ENCODE measurements at places on chromosomes 11 and 22.

- DNase-seq = no peak
These were observed 77.3 kb upstream of the LDLRAD3 start for GRCh38 chr11:35866601-35867000.

DNA sequence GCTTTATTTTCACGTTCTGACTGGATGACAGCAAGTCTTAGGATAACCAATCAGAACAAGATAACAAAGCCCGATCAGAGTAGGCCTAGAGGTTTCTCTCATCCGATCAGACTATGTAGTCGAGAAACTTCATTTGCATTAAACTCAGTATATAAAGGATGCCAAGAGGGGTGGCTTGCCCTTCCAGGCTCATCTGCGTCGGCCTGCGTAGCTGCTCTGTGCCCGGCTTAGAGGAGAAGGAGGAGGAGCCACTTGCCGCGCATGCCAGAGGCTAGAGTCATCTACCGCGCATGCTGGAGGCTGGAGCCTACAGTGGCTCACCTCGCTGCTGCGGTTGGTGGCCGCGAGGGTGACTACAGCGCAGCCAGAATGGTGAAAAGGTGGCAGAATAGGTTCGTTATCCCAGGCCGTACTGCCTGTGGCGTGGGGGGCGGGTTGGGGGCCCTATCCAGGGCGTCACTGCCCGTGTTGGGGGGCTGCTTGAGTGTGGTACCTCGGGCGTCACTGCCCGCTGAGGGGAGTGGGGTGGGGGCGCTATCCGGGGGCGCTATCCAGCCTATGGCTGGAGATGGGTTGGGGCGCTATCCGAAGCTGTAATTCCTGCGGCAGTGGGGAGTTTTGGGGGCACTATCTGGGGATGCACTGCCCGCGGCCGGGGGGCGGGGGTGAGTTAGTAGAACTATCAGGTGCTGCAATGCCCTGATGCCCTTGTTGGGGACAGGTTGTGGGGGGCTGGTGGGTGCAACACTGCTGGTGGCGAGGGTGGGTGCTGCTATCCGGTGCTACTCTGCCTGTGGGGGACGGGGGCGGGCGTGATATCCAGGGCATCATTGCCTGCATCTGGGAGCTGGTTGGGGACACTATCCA, at the start of gene RFPL2:
Gene RFPL2, minus strand, starts transcription at position 218 of the 867 bp plus-strand sequence. CDS start 2,622 bp downstream, outside the sequence.
- DNase-seq = no peak

DNA sequence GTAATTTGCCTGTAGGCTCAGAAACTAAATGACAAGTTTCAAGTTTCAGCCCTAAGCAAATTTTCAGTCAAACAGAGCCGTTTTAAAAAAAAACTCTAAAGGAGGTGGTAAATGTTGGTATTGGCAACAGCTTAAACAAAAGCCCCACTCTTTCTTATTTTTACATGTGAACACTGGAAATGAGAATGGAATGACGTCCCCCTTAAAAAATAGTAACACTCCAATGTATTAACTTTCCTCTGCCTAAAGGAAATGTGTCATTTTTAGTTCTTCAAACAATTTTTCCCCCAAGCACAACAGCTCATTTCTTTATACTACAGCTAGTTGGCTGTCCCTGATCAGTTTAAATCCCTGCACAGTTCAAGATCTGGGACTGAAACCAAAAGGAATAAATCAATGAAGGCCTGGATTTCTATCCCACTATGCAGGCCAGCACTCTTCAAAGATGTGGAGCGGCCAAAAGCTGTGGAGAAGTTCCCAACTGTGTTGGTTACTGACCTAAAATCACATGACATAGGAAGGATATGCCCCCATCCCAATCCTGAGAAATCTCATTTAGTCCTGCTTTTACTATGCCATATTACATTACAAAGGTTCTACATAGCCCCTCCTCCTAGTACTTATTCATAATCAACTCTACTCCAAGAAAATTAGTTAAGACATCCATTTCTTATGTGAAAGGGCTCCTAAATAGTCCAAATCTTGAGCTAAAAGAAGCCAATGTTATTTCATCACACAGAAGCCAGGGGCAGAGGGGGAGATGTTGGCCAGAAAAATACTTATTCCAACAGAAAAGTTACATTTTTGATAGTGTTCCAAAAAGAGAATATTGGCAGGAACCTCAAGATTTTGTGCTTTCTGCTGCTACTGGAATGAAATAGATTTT, 95.9 kb downstream of the CADM1 start:
- no peak for DNase-seq

GRCh38 chr22:30116362-30117117, 36.3 kb downstream of the HORMAD2 start:
- no peak for DNase-seq

DNA sequence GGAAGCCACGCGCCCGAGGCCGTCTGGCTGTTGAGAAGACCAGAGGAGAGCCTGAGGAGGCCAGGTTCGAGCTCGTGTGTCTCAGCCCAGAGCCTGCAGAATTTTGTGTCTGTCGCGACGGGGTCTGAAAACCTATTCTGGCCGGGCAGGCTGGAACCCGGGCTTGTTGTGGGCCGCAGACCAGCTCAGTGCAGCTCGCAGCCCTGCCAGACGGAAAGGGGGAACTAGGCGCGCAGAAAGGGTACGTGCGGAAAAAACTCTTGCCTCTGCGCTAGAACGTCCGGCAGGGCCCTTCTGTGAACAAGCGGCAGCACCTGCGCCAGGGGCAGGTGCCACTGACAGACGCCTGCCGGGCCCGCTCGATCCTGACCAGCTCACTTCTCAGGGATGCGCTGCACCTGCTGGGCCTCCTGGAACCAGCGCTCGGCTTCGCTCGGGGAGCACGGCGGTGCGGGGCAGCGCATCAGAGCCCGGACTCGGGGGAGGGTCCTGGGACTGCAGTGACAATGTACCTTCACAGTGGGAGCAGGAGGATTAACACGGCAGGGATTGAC, 409.3 kb downstream of the BRD1 start:
- DNase-seq = no peak

DNA sequence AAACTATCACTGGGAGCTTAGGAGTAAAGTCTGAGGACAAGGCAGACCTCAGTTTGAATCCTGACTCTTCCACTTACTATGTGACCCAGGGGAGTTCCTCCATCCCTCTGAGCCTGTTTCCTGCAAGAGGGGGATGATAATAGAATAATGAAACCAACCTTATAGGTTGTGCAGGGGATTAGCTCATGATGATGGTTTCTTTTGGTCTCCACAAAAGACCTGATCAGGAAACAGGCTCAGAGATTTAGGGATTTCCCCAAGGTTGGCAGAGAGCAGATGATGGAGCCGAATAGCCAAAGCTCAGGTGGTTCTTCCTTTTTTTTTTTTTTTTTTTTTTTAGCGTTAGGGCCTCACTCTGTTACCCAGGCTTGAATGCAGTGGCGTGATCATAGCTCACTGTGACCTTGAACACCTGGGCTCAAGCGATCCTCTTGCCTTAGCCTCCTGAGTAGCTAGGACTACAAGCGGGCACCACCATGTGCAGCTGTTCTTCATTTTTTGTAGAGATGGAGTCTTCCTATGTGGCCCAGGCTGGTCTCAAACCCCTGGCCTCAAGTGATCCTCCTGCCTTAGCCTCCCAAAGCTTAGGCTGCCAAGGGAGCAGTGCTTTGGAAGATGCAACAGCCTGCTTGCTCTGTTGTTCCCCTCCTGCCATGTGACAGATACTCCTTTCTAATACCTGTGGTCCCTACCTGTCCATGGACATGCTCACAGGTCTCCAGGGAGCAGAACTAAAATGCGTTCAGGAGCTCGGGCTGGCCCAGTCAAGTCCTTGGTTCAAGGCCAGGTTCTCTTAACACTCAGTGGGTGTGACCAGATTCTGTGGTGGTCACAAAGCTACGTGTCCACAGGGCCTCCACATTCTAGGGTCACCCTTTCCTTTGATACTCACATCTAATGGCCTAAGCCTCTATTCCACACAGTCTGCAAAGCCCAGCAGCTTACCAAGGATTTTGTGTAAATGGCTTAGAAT, 22.3 kb downstream of the PATZ1 start:
- no peak for DNase-seq
